ENCODE measurements at places on chromosomes 12 and 14.
A peak's percentile ranks its signal among the peaks of the same experiment; 100 is the strongest.

DNA sequence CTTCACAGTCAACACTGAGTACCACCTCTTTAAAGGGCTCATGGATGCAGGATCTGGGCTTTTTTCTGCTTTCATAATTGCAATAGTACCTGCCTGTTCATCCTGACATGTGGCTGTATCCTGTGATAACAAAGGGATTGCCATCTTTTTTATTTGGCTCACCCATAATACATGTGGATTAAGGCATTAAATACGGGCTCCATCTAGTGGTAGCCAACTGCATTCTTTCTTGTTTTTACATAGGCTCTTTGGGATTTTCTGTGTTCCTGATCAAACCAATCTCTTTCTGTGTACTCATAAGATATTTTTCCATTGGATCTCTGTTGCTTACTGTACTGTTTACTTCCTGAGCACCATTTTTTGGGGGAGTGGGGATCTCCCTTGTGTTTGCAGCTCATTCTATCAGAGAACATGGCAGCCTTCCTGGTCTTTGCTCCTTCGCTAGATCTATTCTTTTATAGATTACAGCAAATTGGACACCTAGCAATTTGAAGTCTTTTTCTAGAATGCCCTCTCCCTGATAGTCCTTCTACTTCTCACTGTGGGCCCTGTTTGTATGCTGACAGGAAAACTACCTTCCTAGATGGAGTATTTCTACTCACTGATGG, 723.4 kb upstream of the MDGA2 start:
- H3K4me3 ChIP-seq: no peak overlapping the region
- no peak overlapping the region for H3K27ac ChIP-seq
- no peaks in the 10 kb centered on the region for H3K36me3 ChIP-seq
- no peaks in the 10 kb centered on the region for H3K4me1 ChIP-seq
- DNase-seq: no peak
- H3K27me3 ChIP-seq: no peaks in the 10 kb centered on the region

DNA sequence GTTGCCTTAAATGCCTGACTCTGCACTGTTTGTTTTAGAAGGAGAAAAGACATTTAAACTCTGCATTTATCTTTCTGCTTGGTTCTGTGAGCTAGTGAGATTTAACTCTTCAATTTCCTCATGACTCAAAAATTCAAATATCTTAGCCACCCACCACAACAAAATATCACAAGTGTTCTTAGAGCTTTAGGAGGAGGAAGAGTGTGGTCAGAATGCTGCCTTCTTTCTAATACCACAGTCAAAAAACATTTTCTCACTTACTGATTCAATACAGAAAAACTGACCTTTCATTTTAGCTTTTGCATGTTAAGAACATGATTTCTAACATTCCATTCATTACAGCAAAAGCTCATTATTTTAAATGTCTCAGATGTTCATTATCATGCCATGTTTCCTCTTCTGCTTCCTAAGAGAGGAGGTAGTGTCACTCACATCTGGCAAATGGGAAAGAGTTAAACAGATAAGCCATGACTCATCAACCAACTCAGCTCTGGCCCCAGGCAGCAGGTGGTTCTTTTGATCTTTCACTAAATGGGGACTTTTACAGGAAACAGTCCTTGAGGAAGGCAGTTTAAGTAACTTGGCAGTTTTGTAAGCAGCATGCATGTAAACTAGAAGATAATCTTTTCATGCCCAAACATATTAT, 56.4 kb upstream of the RNU6-8 start:
- H3K4me1 ChIP-seq: peaks cover 10% of the 10 kb centered on the region
- no peak for DNase-seq

DNA sequence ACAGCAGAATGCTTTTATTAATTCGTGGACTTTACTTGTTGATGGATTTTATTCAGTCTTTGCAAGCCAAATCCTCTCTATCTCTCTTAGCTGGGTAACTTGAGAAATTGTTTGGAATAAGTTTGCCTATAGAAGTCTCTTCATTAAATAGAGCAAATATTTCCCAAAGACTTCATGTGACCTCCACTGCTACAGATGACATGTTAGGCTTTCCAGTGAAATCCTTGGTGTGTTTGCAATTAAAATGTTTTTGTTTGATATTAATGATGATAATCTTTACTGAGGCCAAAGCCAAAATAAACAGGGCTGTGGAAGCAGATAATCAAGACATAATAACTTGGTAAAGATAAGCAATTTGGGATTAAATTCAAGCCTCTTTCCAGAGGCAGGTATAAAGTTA, 4.4 kb downstream of the MYF6 start:
- H3K27me3 ChIP-seq: peaks cover 49% of the 10 kb centered on the region
- no peak overlapping the region for H3K27ac ChIP-seq
- peaks cover 5% of the 10 kb centered on the region for H3K36me3 ChIP-seq
- H3K4me3 ChIP-seq: no peak overlapping the region

DNA sequence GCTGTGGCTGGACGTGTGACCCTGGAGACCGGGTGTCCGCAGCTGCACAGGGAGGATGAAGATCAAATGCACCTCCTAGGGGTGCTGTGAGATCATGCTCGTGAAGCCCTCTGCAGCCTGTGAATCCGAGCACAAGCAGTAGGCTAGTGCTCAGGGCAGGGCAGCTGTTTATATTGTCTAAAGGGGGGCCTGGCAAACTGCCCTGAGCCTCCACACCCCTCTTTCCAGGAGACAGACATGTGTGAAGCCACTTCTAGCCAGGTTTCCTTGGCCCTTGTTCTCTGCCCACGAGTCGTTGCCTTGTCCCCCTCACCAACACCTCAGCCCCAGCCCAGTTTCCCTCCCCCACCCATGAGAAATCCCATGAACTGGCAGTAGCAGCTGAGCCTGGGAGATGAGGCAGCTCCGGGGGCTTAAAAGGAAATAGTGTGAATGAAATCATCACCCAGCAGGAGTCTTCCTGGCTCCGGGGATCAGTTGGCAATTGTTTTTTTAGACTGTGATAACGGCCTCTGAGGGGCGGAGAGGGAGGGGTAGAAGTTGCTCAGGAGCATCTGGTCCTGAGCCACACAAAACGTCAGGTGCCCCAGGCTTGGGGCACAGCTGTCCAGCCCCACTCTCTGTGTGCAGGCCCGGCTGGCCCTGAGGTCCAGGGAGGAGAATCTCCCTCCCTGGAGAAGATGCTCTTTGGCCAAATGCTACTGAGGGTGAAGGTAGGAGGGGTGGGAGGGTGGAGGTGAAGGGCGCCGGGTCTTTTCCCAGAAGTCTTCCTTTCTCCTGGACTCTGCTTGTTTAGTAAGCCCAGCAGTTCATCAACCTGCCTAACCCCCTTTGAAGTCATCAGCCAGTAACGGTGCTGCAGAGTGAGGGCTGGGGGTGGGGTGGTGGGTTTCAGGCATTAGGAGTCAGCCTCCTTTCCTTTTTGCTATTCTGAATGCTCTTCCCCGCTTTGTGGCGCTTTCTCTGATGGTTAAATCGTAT, 4.0 kb downstream of the FGF6 start:
- H3K27ac ChIP-seq: no peak overlapping the region
- no peaks in the 10 kb centered on the region for H3K36me3 ChIP-seq
- no peak for DNase-seq
- H3K27me3 ChIP-seq: peaks cover 8% of the 10 kb centered on the region

- no peaks in the 10 kb centered on the region for H3K36me3 ChIP-seq
- H3K4me1 ChIP-seq: peaks cover 28% of the 10 kb centered on the region
- H3K27ac ChIP-seq: peak overlapping the region; percentile 85
- peak overlapping the region; percentile 96 for H3K4me3 ChIP-seq
Measured at GRCh38 chr14:20413744-20414082, 412 bp upstream of the TEP1 start.

DNA sequence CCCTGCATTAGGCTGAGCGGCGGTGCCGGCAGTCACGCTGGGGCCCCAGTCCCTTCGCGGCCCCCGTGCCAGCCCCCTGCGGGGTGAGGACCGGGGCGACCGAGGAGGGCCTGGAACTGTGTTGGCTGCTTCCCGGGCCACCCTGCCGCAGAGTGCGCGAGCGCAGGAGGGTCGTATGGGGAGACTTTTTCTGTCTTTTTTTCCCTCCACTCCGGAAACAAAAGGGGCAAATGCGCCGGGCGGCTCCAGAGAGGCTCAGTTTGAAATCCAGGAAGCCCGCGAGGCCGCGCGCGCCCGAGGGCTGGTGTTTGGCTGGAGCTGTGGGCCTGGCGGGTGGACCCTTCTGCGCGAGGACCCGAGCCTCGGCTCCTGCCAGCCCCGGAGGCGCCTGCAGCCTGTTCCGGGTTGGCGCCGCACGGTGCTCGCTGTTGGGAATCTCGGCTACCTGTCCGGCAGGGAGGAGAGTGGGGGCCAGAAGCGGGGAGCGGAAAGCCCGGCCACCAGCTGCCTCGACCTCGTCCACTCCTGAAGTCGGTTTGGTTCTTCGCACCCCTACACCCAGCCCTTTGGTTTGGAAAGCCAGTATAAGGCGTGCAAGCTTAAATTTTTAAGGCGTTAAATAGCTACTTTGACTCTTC, 638 bp downstream of the PLEKHG3 start:
- H3K27me3 ChIP-seq: no peaks in the 10 kb centered on the region
- H3K4me3 ChIP-seq: peak overlapping the region; percentile 93
- no peak for DNase-seq
- H3K4me1 ChIP-seq: peaks cover 53% of the 10 kb centered on the region
- H3K27ac ChIP-seq: peak overlapping the region; percentile 98

- DNase-seq: no peak
- H3K27me3 ChIP-seq: no peaks in the 10 kb centered on the region
- no peak overlapping the region for H3K4me3 ChIP-seq
- H3K27ac ChIP-seq: no peak overlapping the region
Measured at GRCh38 chr12:78402366-78403134, 462.0 kb upstream of the SYT1 start.

DNA sequence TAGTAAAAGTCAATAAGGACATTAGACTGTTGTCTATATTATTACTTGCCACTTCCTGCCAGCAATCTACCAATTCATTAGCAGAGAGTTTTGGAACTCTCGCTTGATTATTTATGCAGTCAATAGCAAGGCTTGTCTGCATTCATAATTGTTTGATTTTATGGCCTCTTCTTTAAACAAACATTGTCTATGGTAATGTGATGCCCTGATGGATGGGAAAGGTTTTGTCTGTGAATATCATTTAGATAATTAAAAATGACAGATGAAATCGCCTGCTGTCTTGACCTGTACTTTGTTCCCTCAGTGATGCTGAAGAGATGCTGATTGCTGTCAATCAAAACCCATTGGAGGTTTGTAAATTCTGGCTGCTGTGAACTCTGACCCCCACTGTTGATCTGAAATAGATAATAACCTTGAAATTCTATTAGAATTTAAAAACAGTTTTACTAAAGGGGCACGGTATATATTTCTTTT, 455.3 kb downstream of the NPAS3 start:
- H3K27me3 ChIP-seq: no peaks in the 10 kb centered on the region
- no peaks in the 10 kb centered on the region for H3K4me1 ChIP-seq
- no peak for DNase-seq
- no peaks in the 10 kb centered on the region for H3K36me3 ChIP-seq
- no peak overlapping the region for H3K27ac ChIP-seq
- no peak overlapping the region for H3K4me3 ChIP-seq

GRCh38 chr14:26841326-26841725, 243.5 kb upstream of the NOVA1 start:
- no peak overlapping the region for H3K27ac ChIP-seq
- no peak overlapping the region for H3K4me3 ChIP-seq
- no peak for DNase-seq
- H3K4me1 ChIP-seq: no peaks in the 10 kb centered on the region

DNA sequence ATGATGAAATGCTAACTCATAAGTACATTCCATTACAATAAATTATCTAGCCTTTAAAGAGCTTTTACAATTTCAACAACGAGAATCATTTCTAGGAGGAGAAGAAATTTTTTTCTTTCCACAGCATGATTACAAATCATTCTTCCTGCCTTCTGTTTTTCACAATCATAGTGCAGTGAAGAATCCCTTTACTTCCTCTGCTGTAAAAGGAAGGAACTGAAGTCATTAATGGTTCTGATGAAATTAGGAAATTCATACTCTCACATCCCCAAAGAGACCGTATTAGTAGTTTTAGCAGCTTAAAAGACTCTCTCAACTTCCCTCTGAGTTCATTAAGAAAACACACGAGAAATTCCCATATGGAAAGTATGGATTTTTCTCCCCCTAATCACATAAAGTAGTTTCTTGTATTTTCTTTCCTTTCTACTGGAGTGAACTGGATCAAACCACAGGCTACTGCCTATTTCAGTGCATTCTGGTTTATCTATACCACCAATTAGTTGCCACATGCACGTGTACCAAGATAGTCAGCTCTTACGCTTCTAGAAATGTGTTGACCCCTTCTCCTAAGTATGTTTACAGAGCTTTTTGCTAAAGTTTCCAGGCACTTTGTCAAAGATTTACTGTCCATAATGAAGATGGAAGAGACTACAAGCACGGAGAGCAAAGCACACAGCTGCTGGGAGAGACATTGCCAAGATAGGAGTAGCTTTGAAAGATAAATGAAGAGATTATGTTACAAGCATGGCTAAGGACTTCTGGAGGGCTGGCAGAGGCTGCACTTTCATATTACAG, 58.9 kb upstream of the KITLG start:
- H3K4me3 ChIP-seq: no peak overlapping the region
- no peaks in the 10 kb centered on the region for H3K27me3 ChIP-seq
- H3K36me3 ChIP-seq: no peaks in the 10 kb centered on the region
- no peaks in the 10 kb centered on the region for H3K4me1 ChIP-seq
- DNase-seq: no peak

- H3K4me1 ChIP-seq: no peaks in the 10 kb centered on the region
- no peak overlapping the region for H3K27ac ChIP-seq
- H3K4me3 ChIP-seq: no peak overlapping the region
Measured at GRCh38 chr14:86723254-86723624, 1193.3 kb downstream of the FLRT2 start.

GRCh38 chr12:70078161-70078560, 165.1 kb upstream of the CNOT2 start:
- H3K4me1 ChIP-seq: peaks cover 4% of the 10 kb centered on the region
- no peaks in the 10 kb centered on the region for H3K27me3 ChIP-seq
- DNase-seq: no peak
- no peak overlapping the region for H3K27ac ChIP-seq
- H3K4me3 ChIP-seq: no peak overlapping the region

DNA sequence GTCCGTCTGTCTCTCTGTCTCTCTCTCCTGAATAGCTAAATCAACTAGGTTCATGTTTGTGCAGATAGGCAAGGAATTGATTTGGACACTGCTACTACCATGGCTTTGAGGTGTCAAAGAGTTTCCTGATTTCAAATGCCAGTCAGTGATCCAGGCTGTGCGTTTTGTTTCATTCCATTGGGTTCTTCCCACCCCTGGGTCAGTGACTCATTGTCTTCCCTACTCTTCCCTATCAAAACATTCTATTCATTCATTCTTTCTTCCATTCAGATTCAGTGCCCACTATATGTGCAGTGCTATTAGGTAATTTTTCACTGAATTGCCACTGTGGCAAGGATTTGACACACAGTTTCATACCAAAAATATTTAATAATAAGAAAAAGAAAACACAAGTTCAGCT, 50.4 kb downstream of the RPH3A start:
- peaks cover 10% of the 10 kb centered on the region for H3K27me3 ChIP-seq
- H3K27ac ChIP-seq: no peak overlapping the region
- H3K36me3 ChIP-seq: no peaks in the 10 kb centered on the region
- no peak overlapping the region for H3K4me3 ChIP-seq
- no peak for DNase-seq

Measured in natural killer cell treated with Interleukin-12 subunit alpha and Interleukin-12 subunit beta and Interleukin-15 and Interleukin-18, amount 100 ng/mL, for 72 hours (primary cell).